Body of pancreas (tissue), 4 donors: ENCODE measurements at places on chromosomes 2 and 18.

DNA sequence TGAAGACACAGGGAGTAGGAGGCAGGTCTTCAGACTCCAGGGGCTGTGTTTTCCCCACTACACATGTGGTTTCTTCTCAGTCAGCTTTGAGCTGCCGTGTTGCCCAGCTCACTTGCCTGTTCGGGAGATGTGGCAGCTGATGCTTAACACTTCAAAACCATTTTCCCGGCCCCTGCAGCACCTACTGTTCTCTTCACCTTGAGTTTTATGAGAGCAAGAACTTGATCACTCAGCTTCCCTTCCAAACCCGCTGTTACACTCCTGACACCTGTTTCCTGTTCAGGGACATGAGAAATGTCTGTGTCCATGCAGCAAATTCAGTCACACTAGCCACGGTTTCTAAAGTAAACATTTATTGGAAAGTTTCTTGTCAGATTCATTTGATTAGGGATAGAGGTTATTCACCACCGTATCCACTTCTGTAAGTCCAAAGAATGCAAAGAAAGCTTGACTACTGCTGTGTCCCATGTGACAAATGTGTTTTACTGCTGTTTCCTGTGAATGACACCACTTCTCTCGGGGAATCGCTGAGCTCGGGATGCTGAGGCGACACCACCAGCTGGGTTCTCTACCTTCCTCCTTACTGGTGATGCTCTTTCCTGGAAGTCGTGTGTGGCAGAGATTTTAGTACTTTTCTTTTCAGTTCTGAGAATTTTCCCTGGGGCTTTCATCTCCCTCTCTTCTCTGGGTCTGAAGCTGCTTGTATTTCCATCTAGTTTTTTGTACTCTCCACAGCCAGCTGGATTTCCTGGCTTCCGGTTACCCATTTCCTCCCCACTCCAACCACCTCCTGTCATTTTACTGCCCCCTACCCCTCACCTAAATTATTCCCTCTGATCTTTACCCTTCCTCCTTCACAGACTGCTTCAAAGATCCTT is 91.7 kb downstream of the KLF7 start:
- no peak for DNase-seq

DNA sequence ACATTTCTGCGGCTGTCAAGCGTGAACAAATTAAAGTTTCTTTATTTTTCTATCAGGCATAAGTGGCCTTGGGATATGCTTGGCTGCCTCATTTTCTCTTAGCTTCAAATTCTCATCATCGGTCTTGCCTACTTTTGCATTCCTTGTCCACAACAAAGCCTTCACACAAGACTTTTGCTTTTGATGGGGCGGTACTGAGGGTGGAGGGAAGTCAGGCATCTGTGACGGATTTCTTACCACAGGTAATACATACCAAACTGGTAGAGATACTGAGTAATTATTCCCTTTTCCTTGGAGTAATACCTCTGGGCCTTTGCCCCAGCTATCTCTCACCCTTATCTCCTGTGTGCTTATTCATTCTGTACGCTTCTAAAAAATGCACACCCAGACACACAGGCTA is 468.3 kb upstream of the RGPD4 start:
- no peak for DNase-seq

GRCh38 chr2:154032220-154032619 is 160.5 kb downstream of the GALNT13 start:
- DNase-seq = no peak

- DNase-seq = no peak
Observed at GRCh38 chr18:45844938-45845337, 19.5 kb downstream of the SIGLEC15 start.

GRCh38 chr2:8403876-8404275 is 278.0 kb upstream of the ID2 start:
- DNase-seq = no peak

- peak; percentile 68 for DNase-seq
Observed at GRCh38 chr2:172427990-172428831, 825 bp downstream of the ITGA6 start.

GRCh38 chr2:202514732-202515131 is 120.0 kb upstream of the FAM117B start:
- no peak for DNase-seq

- no peak for DNase-seq
Observed at GRCh38 chr2:229163893-229164292, 107.2 kb downstream of the PID1 start.
